T1000 (cell line): ENCODE measurements at places on chromosomes 6 and 20.

GRCh38 chr6:24251339-24251738 lies 106.5 kb downstream of the DCDC2 start:
- no peak for DNase-seq

- no peak for DNase-seq
These were observed 91.7 kb upstream of the ELOVL5 start for GRCh38 chr6:53440336-53440945.

DNA sequence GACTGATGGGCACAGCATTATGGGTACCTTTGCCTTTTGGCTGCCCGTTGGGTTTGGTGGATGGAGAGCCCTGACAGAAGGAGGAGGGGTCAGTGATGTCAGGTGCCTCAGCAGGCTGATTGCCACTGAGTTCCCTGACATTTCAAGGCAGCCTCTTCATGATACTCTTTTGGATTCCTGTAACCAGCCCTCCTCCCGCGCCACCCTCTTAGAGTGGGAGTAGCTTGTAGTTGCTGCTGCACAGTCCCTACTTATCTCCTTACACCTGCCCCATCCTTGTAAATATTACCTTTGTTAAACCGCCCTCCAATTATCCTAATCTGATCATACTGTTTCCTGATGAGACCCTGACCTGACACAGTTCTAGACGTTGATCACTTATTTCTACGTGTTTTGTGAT lies 140.0 kb downstream of the CFAP61 start:
- DNase-seq, result no peak

DNA sequence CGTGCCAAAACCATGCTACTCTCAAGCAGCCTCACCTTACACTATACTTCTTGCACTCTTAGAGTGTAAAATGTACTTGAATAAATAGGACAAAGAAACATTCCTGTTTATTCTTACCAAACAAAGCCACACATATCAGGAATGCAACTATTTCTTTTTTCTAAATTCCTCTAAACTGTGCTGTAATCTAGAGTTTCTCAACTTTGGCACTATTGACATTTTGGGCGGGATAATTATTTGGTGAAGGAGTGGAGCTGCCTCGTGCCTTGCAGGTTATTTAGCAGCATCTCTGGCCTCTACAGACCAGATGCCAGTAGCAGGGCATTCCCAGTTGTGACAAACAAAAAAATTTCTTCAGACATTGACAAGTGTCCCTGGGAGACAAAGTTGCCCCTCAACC lies 86.9 kb downstream of the PHACTR1 start:
- DNase-seq, result no peak

DNA sequence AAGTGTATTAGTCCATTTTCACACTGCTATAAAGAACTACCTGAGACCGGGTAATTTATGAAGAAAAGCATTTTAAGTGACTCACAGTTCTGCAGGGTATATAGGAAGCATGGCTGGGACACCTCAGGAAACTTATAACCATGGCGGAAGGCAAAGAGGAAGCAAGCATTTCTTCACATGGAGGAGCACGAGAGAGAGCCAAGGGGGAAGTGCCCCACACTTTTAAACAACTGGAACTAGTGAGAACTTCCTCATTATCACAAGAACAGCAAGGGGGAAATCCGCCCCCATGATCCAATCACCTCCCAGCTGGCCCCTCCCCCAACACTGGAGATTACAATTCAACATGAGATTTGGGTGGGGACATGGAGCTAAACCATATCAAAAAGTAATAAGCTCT lies 28.3 kb upstream of the B3GAT2 start:
- no peak for DNase-seq

DNA sequence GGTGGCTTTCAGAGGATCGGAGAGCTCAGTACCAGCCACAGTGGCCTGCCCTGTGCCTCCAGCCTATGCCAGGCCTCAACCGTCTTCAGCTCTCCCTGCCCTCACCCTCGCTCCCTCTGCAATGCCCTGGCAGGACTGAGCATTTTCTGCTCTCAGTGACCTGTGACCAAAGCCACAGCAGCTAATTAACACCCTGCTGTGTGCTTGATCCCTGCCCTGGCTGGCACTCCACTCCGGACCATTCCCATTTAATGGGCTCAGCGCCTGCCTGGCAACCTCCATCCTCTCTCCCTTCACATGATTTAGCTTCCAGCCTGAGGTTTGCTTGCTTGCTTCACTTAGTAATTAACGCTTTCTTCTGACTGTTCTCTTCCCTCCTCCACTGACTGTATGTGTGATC lies 287.5 kb downstream of the LRFN2 start:
- no peak for DNase-seq

DNA sequence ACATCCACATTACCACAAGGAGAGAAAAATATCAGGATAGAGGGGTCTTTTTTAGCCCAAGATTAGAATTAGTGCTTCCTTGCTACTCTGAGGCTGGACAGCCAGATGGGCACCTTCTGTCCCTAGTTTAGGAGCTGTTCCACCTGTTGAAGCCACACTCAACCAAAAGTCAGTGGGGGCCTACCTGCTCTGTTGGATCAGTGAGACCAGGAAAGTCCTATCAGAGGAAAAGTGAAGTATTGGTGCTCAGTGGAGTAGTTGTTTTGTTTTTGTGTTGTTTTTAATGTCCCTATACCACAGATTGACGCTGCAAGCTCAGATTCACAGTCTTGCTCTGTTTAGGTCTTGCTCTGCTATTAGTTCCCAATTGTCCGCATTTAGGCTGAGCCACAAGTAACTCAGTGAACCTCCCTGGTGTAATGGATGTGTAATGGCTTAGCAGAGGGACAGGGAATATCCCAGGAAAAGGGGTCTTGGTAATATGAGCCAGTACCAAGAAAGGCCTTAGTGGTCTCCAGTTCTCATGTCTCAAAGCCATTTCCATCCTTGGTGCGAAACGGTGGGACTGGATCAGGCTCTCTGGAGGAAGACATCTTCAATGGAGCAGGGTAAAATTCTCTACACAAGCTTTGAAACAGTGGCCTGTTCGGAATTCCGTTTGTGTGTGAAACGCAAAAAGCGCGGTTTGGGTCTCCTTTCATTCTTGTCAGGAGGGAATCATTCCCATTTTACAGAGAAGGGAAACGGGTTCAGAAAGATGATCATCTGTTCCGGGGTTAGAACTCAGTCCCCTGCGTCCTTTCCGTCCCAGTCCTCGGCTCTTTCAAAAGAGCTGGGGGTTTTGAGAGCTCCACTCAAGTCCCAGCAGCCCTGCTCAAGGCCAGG lies 631 bp upstream of the PABPC1L start:
- no peak for DNase-seq

GRCh38 chr20:23668477-23668951 lies 20.3 kb downstream of the CST4 start:
- DNase-seq, result no peak

DNA sequence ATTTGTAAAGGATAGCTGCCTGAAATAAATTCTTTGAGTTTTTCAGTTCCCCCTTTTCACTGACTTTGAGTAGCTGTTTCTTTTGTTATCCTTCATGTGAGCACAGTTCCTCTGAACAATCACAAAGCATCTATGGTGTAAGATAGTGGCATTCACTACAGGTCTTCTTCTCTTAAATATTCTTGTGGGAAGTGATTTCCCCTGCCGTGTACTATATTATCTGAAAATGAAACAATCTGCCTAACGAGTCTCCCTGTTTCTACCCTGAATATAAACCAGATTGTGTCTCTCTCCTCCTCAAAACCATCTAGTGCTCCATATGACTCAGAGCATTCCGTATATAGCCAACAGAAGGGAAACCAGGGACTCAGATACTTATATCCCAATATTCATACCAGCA lies 380.1 kb upstream of the SOX4 start:
- DNase-seq, result no peak

DNA sequence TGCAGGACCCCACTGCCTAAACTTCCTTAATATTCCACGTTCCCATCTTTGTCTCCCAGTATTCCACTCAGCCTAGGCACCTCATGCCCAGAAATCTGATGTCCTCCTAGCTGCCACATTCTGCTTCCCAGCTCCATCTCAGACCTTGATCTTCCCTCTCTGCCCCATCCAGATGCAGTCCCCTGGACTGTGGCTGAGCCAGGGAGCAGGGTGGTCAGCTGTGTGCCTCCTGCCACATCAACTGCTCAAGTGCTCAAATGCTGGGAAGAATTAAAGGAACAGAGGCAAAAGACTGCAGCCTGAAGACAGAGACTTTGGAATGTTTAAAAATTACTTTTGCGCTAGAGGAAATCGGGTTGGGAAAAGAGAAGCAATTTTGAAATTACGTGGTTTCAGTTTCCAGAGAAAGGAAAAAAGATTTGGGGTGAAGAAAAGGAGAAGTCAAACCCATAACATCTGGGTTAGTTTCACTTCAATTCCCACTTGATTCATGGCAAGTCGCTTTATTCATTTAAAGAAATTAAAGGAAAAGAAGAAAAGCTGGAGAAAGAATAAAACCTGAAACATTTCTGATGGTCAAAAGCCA lies 704.8 kb downstream of the PTPRT start:
- no peak for DNase-seq

- peak; percentile 66 for DNase-seq
These were observed 206.0 kb upstream of the PREP start for GRCh38 chr6:105608711-105609374.

DNA sequence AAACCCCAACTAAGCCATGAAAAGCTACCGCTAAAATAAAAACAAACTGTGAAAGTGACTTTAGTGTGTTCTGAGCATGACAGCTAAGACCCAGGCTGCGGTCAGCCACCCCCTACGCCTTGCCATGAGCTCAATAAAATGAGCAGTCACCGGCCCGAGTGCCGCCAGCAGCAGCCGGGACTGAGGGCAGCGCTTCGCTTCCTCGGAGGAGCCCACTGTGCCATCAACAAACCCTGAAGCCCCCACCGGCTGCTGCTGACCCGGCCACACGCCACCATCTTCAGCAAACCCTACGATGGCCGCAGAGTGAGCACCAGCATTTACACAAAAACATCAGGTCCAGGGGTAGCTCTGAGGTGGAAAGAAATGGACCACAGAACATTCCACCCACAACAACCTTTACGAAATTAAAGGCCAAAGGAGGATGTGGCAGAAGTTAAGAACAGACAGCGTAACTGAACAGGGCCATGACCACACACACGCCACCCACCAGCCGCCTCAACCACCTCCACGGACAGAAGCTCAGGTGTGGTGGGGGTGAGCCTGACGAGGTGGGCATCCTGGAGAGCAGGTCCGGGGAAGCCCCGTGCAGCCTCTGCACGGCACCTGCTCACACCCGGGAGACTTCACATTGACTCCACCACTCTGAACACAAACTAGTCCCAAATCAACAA lies 67.0 kb downstream of the THBS2 start:
- DNase-seq, result no peak

- DNase-seq, result peak; percentile 26
These were observed 175.2 kb downstream of the MRPL14 start for GRCh38 chr6:43951756-43952675.

GRCh38 chr6:45009576-45009975 lies 318.6 kb upstream of the RUNX2 start:
- no peak for DNase-seq

DNA sequence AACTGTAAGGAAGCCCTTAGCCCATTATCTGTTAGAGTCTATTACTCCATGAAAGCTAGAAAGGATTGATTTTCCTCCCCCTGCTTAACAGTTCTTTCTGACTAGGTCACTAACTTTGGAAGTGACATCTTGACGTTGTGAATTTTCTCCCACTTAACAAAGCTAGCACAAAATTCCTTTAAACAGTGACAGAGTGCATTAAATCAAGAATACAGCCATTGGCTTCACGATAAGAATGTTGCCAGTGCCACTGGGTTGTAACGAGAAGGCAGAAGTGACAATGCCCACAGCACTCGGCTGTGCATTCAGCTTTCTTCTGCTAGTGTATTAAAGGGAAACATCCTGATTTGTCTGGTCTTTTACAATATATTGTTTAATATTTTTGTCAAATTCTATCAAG lies 182.7 kb upstream of the DTNBP1 start:
- no peak for DNase-seq

GRCh38 chr6:53349209-53349693 lies 501 bp upstream of the ELOVL5 start:
- DNase-seq, result no peak

DNA sequence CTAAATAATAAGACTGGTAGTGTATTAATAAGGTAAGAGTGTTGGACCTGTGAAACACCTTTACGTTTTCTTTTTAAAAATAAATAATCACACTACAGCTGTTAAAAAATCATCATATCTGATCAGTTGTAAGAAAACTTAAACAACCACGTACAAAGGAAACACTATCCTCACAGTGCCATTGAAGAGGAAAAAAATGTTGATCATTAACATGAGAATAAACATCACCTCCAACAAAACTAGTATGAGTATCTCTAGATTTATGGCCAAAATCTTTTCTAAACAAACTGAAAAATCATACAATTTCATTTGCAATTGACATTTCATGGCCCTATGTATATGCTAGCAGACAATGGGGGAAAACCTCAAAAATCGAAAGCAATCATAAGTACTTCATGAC lies 590 bp downstream of the EYS start:
- no peak for DNase-seq

GRCh38 chr20:53244711-53245110 lies 272.6 kb downstream of the TSHZ2 start:
- no peak for DNase-seq

DNA sequence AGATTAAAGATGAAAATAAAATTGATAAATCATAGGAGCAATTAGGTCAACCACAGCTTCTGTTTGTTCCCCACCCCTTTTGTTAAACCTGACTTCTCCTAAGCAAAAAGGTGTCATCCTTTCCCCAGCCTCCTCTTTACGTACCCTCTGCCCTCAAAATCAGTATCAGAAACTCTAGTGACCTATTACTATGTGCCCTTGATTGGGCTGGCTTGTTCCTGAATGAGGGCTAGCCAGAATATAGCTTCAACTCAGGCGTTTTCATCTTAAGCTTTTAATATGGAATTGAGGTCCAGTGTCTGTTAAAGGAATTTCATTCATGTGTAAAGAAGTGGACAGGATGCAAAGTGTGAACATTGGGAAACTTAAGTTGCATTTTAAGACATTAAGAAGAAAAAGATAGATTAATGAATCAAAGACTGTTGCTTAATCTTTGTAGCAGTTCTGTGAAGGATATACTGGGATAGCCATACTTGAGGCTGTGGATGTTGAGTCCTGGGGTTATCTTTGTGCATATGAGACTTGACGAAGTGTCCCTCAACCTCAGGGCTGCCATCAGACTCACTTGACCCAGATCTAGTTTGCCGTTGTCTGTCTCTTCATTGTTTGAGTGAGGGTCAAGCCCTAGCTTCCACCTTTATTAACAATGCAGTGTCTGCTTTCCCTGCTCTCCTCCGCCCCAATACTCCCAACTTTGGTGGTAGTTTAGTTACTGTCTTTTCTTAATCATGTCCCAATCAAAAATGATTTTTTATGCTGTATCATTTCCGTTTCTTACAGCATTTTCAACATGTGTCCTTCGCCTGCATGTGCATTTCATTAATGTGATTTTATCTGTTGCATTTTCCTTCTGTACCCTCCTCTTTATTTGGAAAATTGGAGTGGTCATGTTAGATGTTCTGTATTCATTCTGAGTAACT lies 1.9 kb downstream of the TBPL1 start:
- no peak for DNase-seq

DNA sequence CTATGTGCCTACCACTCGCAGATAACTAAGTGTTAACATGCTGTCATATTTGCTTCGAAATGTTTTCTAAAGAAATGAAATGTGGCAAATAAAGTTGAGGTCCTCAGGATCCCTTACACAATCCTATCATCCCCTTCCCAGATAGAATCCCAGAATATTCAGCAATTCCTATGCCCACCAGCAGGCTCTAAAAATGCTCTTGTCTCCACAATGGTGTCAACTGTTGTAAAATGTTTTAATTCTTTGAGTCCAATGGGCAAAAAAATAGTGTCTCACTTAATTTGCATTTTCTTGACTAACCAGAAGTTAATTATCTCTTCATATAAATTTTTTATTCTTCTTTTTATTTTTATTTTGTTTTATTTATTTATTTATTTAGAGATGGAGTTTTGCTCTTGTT lies 103.9 kb upstream of the MAP7 start:
- no peak for DNase-seq

GRCh38 chr6:127547215-127547614 lies 28.1 kb upstream of the MTCL3 start:
- DNase-seq, result no peak
